Stimulated activated CD8-positive, alpha-beta memory T cell treated with anti-CD3 and anti-CD28 coated beads, Interleukin-7, amount 100 ng/mL, for 1 hour (primary cell): ENCODE measurements at places on chromosomes 16 and 17.

- DNase-seq, result no peak
These were observed 12.1 kb upstream of the ALDOA start for GRCh38 chr16:30053376-30054015.

DNA sequence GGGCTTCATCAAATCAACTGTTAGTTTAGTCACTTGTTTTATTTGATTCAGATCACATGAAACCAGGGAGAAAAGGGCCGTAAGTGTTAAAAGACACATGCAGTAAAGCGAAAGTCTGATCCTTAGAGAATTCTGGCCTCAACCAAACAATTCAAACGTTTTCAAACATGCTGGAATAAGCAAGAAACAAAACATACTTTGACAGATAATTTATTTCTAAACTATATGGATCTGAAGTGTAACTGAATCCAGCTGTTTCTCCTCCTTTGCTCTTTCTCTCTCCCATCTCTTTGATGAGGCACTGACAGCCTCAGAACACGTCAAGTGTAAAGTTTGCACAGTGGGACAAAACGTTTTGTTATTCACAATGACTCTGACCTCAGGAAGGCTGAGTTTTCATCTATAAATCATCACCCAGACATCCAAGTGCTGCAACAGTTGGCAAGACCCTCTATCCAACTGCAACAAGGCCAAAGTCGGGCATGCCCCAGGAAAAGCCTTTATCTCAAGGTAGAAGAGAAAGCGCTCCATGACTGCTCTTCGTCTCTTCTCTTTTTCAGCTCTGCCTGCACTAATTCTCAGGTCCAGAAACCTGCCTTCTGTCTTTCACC lies 267.1 kb upstream of the MYOCD start:
- no peak for DNase-seq

- no peak for DNase-seq
These were observed 1.5 kb downstream of the C17orf114 start for GRCh38 chr17:4800462-4801196.

DNA sequence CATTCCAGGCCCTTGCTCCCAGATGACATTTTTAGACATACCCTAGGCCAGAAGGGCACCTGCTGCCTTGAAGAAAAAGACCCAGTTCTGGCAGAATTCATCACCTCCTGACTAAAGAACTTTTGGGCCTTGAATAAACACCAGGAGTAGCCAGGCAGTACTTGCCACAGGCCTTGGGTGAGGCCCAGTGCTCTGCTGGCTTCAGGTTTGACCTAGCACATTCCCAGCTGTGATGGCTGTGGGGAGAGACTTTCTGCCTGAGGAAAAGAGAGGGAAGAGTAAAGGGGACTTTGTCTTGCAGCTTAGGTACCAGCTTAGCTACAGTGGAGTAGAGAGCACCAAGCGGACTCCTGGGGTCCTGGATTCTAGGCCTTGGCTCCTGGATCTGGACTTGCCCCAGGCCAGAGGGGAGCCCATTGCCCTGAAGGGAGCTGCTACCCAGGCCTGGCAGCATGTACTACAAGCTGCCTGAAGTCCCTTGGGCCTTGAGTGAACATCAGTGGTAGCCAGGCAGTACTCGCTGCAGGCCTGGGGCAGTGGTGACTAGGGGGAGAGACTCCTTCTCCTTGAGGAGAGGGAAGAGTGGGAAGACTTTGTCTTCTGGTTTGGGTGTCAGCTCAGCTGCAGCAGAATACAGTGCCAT lies 44.3 kb downstream of the ABCA8 start:
- DNase-seq, result no peak

- no peak for DNase-seq
These were observed 29.1 kb downstream of the SNN start for GRCh38 chr16:11697319-11697718.

DNA sequence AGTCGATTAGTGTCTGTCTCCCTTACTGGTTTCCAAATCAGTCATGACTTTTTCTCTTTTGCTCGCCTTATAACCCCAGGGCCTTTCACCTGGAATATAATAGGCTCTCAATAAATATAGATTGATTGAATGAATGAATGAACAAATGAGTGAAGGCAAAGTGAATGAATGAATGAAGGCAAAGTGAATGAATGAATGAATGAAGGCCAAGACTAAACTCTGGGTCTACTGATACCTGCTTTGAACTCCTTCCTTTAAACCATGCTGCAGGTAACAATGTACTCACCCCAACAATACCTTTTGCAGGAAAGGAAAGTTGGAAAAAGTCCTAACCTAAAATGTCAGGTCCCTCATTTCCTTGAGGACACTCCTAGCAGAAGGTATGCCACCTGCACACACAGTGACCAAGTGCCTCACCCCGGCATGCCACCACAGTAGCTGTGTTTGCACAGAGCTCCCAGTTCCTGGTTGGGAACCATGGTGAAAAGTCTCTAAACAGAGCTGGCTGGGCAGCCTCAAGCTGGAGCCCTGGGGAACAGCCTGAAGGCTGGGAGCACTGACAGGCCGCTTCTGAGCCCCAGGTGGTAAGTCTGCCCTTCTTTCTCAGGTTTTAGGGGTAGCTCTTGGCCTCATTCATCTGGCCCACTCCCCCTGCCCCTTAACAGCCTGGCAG lies 42.7 kb upstream of the ANKFN1 start:
- DNase-seq, result no peak

DNA sequence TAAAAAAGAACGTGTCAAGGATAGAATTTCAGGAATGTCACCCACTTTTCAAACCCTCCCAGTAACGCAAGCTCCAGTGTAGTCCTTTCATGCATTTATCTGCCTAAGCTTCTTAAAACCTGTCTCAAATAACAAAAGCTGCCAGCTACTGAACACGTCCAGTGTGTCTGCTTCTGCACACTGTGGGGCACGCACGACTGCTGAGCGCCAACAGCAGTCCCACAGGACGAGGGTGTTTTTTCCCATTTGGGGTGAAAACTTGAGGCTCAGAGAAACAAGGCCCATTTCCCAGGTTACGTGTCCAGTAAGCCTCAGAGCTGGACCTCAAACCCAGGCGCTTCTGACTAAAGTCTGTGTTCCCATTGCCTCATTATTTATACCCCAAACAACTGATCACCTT lies 17.2 kb downstream of the NTAN1 start:
- DNase-seq, result no peak

DNA sequence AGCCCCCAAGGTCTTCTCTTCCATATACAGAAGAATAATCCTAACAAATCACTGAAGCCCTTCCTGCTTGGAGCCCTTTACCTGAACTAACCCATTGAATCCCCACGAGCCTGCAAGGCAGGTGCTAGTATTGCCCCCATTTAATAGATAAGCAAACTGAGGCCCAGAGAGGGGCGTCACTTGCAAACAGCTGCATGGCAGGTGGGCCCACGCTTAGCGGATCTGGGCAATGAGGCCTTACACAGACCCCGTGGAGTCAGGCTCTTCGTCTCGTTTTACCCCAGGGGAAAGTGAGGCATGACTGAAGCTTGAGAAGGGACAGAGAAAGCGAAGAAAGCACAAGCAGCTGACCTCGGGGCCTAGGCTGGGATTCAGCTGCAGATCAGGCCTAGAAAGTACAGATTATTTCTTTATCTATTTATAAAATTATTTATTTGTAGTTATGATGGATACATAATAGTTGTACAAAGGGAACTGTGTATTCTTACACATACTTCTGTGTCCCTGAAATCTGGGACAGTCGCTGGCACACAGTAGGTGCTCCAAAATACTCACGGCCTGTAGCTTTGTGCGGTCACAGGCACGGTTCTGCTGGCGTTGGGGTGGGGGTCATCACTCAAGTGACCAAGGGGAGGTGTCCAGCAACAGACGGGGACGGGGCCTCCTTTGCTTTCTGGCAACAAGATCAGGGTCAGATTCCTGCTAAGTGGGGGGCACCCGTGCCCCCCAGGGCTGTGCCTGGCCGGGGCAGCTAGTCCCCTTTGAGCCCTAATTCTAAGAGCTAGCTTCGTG lies 223.2 kb upstream of the GSE1 start:
- no peak for DNase-seq

GRCh38 chr16:10083301-10083700 lies 98.9 kb downstream of the GRIN2A start:
- DNase-seq, result no peak

GRCh38 chr17:41962111-41962510 lies 4.5 kb upstream of the CNP start:
- no peak for DNase-seq

DNA sequence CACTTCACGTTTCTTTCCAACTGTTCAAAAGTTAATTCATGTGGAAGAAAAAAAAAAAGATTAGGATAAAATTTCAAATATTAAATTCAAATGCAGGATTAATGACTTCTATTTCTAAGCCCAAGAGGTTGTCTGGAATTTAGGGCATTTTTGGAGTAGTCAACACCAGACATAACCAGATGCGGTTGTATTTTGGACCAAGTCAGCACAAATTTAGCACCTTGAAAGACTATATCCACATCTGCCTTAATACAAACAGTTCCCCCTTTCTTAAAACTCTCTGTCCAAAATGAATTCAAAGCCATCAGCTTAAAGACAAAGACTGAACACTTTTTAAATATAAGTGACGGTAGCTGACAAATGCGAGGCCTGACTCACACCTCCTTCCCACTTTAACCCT lies 282.9 kb downstream of the C16orf95 start:
- DNase-seq, result no peak

DNA sequence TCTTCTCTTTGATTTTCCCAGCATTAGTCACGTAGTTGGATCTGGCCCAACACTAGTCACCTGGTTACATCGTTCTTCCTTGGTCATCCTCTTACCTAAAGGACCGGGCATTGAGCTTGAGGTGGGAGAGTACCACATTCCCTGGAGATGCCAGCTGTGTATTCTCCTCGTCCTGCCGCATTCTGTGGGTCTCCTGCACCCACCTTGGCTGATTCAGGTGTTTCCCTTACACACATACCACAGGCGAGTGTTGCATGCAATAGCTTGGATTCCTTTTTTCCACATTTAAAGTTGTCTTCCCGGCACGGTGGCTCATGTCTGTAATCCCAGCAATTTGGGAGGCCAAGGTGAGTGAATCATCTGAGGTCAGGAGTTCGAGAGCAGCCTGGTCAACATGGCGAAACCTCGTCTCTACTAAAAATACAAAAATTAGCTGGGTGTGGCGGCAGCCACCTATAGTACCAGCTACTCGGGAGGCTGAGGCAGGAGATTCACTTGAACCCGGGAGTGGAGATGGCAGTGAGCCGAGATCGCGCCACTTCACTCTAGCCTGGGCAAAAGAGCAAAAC lies 21.6 kb upstream of the CLEC18C start:
- no peak for DNase-seq

- DNase-seq, result no peak
These were observed 21.2 kb downstream of the ERAL1 start for GRCh38 chr17:28875848-28876550.

DNA sequence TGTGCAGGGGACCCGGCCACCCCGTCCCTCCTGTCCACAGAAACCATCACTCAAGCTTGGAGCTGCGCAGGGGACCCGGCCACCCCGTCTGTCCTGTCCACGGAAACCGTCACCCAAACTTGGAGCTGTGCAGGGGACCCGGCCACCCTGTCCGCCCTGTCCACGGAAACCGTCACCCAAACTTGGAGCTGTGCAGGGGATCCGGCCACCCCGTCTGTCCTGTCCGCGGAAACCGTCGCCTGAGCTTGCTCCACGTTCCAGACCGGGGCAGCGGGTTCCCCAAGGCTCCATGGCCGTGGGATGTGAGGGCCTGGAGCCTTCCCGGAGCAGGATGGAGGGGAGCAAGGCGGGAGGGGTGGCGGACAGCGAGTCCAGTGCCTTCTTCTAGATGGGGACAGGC lies 25.2 kb downstream of the SOX8 start:
- no peak for DNase-seq

GRCh38 chr17:65287040-65287439 lies 149.9 kb downstream of the RGS9 start:
- DNase-seq, result no peak

GRCh38 chr16:89798126-89798525 lies 18.3 kb downstream of the FANCA start:
- no peak for DNase-seq

DNA sequence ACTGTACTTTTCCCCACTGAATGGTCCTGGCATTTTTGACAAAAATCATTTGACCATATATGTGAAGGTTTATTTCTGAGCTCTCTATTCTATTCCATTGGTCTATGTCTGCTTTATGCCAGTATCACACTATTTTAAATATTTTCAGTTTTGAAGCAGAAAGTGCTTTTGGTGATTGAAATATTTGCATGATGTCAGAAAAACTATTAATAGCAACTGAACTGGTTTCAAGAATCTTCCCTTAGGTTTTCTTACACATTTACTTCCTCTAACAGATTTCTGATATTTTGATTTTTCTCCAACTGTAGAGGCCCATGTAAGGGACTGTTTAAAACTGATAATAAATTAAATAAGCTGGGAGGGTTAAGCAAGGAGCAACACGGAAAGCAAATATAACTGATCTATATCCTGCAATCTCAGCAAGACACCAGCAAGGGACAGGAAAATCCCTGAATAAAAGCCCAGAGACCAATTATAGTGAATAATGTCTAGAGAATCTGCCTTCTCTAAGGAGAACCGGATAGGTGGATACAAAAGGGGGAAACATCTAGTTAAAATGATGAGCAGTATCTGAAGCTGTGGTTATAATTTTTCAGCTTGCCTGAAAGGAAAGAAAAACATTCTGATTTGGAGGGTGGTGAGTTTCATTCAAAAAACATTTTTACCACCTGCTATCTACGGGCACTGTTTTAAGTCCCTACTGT lies 80.9 kb upstream of the STAC2 start:
- no peak for DNase-seq

DNA sequence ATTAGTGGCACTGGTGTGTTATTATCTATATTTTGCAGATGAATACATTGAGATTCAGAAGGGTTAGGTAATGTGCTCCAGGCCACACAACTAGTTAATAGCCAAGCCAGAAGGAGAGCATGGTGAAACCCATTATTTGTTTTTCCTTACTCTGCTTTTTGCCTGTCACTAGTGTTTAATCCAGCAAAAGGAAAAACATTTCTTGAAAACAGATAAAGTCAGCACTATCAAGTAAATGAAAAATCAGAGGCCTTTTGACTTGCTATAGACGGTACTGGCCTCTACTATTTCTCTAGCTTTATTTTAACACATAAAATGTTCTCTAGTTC lies 4.8 kb downstream of the PITPNC1 start:
- DNase-seq, result no peak

DNA sequence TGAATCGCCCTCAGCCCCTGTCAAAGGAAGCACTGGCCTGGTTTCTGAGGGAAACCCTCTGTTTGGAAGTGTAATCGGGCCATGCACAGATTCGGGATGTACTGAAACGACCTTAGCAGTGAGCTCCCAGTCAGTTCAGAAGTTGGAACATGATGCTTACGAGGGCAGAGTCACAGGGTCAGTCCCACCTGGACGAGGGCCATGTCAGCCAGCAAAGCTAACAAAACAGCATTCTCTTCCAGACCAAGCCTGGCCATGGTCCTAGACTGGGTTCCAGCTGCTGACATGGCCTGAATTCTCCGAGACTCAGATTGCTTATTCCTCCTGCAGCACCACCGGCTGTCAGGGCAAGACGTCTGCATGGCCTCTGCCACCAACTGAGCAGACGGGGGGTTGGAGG lies 192.2 kb upstream of the WSCD1 start:
- DNase-seq, result no peak

- DNase-seq, result no peak
These were observed 2.8 kb upstream of the PRKAR1A start for GRCh38 chr17:68509141-68510057.

- no peak for DNase-seq
These were observed 42.2 kb upstream of the GSE1 start for GRCh38 chr16:85570735-85571562.
